Activated CD4-positive, alpha-beta T cell treated with anti-CD3 and anti-CD28 coated beads, Interleukin-2, amount 50 U/mL, for 1 hour (primary cell): ENCODE measurements at places on chromosomes 5 and 9.

- DNase-seq, result no peak
Observed at GRCh38 chr9:117233016-117233415, 181.8 kb downstream of the ASTN2 start.

- no peak for DNase-seq
Observed at GRCh38 chr9:99962680-99963261, 56.3 kb downstream of the STX17 start.

- DNase-seq, result no peak
Observed at GRCh38 chr9:93884808-93885207, 70.3 kb downstream of the BARX1 start.

DNA sequence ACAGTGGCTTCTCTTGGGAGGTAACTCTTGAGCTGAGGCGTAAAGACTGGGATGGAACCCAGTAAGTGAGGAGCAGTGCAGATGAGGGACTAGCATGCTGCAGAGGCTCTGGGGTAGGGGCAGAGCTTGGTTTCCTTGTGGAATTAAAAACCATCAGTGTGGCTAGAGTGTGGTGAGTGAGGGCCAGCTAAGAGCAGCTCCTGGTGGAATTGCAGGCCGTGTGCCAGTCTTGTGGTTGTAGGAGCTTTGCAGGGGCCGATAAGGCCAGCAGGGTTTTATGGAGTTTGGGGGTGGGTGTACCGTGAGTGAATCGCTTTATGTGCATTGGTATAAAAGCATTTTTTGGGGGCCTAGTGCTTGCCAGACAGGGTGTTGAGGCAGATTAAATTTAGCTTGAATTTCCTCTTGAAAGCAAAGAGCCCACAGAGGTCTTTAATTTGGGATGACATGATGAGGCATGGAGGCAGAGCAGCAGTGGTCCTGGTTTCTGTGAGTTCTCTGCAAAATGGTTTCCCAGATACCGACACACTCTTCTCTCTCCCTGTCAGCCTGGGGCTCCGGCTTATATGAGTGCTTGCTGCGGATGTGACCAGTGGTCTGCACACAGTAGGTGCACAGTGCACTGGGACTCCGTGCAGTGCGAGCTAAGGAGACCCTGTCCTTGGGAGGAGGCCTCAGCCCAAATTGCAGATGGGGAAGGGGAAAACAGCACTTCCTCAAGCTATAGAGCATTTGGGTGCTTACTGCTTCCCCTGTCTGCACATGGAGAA lies 176.4 kb upstream of the PITX1 start:
- no peak for DNase-seq

- no peak for DNase-seq
Observed at GRCh38 chr5:147472664-147473475, 37.0 kb downstream of the DPYSL3 start.

- no peak for DNase-seq
Observed at GRCh38 chr5:77953374-77953773, 177.2 kb upstream of the TBCA start.

DNA sequence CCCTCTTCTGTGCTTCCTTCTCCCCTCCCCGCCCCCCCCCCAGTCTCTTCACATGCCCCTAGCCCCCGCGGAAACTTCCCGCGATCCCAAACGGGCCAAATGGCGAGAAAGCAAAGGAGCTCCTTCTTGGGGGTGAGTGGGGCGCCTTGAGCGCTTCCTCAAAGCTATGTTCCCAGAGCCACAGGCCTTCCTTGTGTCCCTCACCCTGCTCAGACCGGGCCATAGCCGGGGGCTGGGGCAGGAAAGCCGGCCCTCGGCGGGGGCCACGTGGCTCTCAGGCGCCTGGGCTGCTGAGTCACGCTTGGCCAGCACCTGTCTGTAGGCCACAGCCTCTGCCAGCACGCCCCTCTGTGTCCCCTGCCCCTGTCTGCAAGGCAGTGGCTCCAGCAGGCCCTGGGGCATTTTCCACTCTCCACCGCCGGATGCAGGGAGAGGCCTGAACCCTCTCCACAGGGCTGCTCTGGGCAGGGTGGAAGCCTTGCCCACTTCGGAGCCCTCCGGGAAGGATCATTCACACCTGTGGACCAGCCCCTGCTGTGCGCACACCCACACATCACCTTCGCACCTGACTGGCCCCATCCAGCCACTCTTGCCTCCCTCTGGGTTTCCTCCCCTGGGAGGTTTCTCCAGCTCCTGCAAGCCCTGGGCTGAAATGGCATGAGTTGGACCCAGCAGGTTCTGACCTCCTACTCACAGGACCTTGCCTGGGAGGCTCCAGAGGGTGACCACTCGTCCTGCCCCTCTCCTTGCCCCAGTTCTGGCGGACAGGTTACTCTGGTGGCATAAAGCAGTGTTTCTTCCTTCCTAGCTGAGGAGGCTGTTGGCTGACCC lies 1.2 kb upstream of the SQSTM1 start:
- no peak for DNase-seq

- DNase-seq, result no peak
Observed at GRCh38 chr5:56557198-56557597, 258.2 kb upstream of the MAP3K1 start.

- no peak for DNase-seq
Observed at GRCh38 chr9:122133263-122133983, 26.2 kb downstream of the NDUFA8 start.

DNA sequence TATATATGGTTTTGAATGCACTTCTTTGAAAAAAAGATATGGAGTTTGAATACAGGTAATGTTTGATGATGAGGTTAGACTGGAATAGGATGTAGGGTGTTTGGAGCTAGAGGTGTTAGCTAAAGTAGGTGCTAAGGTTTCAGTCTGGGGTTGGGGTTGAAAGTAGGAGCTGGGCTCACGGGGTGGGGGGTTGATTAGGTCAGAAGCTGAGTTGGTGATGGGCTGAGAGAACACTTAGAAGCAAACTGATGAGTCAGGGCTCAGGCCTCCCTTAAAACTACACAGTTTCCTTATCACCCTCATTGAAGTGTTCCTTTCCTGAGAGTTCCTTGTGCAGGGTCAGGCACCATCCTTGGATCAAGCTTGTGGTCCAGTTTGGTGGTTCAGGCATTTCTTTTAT lies 308.8 kb upstream of the ADAMTS16 start:
- no peak for DNase-seq

DNA sequence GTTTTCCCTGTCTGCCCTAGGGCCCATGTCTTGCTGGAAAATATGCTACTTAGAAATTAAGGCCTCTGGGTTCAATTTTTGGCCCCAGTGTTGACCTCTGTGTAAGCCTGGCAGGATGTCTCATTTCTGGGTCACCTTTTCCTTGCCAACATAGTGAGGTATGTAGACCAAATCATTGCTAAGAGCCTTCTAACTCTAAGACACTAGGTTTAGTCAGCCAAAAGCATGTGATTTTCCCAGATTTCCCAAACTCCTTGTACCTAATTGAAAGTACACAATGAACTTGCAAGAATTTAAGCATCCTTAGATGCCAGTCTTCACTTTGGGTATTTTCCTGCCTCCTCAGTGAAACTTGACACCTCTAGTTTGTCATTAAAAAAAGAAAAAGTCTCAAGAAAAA lies 77.0 kb downstream of the GALNT10 start:
- DNase-seq, result no peak

DNA sequence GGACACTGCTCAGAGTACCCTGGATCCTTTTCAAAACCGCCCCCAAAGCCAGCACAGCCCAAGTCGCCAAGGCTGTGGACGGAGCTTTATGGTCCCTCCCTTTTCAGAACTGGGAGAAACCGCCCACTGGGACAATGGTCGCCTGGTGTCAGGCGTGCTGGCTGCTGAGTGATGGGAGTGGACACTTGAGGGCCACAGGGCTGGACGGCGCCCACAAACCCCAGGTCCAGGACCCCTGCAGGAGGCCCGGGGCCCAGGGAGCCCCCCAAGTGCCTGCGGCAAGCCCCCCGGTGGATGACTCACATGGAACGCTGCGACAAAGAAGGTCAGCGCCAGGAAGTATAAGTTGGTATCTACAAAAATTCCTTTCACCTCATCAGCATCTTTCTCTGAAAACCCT lies 10.9 kb downstream of the CLPTM1L start:
- no peak for DNase-seq

DNA sequence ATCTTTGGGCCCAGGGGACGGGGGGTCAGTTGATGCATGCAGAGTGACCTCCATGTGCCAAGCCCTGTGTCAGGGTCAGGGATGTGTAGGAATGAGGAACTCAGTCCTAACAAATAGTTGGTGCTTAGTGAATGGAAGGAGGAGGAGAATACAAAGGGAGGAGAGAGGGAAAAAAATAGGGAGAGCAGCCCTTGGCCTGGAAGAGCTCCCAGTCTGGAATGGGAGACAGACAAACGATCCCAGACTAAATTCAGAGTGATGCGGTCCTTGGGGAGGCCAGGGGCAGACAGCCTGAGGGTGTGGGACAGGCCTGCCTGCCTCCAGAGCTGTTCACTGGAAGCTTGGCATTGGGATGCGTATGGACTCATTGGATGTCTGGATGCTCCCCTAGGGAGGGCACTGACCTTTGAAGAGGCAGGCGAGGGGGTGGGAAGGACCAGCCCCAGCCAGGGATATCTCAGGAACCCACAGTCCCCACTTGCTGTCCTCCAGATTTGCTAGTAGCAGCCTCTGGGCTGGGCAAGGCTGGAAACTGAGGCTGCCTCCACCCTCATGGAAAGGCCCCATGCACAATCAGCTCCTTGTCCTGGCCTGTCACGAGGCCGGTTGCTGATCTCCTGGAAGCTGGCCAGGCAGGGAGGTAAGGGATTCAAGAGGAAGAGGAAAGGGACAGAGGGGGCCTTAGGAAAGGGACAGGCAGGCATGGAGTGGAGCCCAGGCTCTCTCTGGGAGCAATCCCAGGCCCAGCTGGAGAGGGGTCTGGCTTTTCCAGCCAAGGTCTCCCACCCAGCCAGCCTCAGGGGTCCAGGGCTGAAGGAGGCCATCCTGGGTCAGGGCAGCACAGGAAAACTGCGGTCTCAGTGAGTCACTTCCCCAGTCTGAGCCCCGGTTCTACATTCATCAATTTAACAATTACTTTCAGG lies 69.0 kb upstream of the GGTA1 start:
- no peak for DNase-seq

- no peak for DNase-seq
Observed at GRCh38 chr5:139243425-139243970, 45.3 kb upstream of the SIL1 start.

DNA sequence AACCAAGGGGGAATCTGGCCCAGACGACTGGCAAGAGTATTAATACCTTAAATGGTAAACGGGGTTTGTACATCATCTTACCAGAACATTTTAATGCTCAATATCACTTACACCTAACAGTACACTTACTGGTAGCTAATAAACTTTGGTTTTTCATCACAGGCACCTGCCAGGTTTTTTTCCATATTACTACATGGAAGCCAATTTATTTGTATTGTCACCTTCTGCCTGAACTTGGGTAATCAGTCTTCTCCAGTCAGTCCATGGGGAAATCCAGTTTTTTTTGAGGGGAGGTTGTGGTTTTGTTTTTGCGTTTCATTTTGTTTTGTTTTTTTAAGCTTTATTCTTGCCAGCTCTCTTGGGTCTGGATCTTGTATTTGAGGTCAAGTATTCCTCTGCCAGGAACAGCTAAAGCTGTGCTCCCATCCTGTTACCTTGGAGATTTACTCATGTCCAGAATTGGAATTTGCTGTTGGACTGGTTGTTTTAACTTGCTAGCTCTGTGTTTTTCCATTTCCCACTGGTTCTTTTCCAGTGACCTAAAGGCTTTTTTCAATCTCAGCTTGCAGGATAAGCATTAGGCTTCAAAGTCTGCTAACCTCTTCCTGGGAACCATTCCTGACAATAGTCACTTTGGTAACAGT lies 11.1 kb upstream of the NADK2 start:
- DNase-seq, result no peak

GRCh38 chr5:43313854-43314457 lies 744 bp upstream of the HMGCS1 start:
- no peak for DNase-seq

GRCh38 chr9:89455356-89455824 lies 42.5 kb downstream of the SEMA4D start:
- no peak for DNase-seq

DNA sequence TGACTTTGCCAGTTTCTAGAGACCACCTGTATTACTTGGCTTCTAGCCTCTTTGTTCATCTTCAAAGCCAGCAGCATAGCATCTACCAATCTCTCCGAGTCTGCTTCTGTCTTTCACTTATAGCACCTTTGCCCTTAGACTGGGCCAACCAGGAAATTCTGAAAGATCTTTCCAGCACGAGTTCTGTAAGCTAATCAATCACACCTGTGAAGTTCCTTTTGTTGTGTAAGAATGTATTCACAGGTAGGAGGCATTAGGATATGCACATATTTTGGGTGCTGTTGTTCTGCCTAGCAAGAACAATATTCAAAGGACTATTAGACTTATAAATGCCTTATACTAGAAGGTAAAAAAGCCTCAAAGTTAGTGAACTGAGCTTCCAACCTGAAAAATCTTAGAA lies 232.1 kb downstream of the CDH12 start:
- DNase-seq, result no peak

DNA sequence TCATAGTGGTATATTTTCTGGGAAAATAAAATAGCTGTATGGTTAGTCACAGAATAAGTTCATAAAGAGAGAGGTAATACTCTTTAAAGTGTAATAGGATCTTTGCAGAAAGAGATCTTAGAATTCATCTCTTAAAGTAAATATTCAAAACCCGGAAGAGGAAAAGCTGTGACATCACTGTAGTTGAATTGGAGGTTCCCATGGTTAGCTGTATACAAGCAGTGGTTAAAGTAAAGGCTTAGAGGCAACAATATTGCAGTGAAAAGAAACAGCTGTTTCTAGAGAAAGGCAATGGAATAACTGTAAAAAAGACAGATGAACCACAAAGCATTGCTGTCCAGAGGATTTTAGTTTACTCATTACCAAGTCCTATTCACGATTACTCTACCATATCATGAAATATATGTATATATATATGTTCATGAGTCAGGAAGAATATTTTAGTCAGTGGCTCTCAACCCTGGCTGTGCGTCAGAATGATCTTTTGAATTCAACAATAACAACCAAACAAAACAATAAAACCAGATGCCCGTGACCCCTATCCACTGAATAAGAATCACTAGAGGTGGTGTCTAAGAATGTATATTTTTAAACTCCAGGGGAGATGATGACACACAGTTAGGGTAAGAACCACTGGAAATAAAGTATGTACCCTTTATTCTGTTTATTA lies 4.7 kb downstream of the ERCC6L2 start:
- no peak for DNase-seq

DNA sequence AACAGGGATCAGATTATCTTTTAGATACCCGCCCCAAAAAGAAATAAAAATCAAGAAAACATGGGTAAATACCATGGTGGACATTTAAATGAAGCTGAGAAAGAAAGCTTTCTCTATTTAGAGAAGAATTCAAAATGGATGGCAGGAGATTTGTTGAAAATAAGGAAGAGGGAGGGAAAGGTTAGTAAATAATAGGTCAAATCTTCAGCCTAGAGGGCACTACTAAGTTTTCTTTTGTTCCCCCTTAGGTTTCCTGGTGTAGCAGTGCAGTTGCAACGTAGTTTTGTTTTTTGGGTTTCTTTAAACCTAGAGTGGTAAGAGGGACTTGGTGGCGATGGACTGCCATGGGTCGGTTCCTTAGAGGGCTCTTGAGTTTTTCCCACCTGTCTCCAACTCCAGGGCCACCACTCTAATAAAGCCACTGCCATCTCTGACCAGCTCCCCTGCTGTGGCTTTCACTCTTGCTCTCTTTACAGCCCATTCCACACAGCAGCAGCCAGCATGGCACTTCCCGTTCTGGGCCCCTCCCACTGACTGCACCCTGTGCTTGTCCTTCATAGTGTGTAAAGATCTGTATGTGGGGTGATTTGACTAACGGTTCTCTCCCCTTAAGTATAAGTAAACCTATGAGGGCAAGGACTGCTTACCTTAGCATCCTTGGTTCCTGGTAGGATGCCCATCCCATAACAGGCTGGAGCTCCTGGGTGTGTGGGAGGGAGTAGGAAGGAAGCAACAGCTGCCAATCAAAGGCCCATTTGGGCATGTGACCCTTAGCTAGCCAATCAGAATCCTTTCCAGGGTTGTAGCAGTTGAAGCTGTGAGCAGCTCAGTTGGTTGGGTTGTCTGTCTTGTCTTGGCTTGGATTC lies 118.3 kb downstream of the SLC1A3 start:
- peak; percentile 17 for DNase-seq
